CD4-positive, alpha-beta T cell treated with Interleukin-6 for 4 hours (primary cell): ENCODE measurements at places on chromosomes 11 and 22.

GRCh38 chr11:133171374-133171773, 360.9 kb downstream of the OPCML start:
- DNase-seq = no peak

DNA sequence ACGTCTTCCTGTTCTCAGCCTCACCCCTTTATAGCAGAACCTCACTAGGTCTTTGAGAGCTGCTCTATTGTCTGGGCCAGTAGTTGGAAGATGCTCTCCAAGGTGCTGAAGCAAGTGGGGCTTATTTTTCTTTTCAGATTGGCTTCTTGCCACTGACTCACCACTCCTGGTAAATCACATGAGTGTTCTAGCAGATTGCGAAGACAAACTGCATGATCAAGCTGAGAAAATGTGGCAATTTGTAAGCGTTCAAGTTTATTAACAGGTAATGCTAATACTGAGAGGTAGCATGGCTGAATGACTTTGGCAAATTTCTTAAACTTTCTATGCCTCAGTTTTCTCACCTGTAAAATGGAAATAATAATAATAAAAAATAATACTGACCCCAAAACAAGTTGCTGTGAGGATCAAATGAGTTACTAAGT, 59.2 kb downstream of the CACNG2 start:
- DNase-seq = no peak

DNA sequence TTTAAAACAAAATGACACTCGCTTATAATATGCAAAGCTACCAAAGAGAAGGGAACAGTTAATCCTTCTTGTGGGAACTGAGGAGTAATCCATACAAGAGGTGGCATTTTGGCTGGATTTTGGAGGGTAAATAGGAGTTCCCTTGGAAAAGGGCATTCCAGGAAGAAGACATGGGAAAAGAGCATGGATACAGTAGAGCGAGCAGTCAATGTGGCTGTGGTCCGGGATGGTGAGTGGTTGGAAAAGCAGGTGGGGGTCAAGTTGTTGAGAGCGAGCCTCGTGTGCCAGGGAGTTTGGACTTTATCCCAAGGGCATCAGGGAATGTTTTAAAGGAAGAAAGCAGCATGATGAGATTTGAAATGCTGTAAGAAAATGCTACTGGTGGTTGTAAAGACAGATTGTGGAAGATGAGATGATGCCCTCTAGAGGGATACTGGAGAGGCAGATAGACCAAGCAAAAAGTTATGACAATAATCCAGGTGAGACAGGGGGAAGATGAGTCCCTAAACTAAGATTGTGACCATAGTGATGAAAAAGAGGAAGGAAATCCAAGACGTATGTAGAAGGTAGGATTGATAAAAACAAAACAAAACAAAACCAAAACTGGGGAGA, 3.8 kb upstream of the MMP7 start:
- DNase-seq = no peak

GRCh38 chr11:45935349-45936064, 13.1 kb downstream of the LARGE2 start:
- no peak for DNase-seq

DNA sequence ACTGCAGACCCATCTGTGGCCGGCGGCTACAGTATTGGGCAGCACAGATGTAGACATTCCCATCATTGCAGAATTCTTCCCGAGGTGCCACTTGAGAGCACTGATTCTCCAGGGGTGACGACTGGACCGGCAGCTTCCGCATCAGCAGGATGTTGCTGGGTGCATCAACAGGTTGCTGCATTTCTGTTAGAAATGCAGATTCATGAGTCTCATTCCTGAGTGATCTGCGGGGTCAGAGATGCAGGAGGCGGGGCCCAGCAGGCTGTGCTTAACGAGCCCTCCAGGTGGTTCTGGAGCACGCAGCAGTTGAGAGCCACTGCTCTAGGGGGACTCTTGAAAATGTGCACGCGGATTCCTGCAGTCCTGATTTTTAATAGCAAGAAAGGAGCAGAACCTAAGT, 321.8 kb downstream of the TBC1D22A start:
- no peak for DNase-seq

- DNase-seq = no peak
Measured at GRCh38 chr11:75855206-75855605, 40.2 kb downstream of the UVRAG start.

- DNase-seq = no peak
Measured at GRCh38 chr22:35873426-35873825, 155.2 kb downstream of the RBFOX2 start.

GRCh38 chr11:72041364-72042063, 38.8 kb downstream of the NUMA1 start:
- peak; percentile 63 for DNase-seq

GRCh38 chr11:131773626-131774025, 403.2 kb downstream of the NTM start:
- no peak for DNase-seq

- DNase-seq = no peak
Measured at GRCh38 chr11:120740380-120740779, 228.8 kb downstream of the GRIK4 start.

DNA sequence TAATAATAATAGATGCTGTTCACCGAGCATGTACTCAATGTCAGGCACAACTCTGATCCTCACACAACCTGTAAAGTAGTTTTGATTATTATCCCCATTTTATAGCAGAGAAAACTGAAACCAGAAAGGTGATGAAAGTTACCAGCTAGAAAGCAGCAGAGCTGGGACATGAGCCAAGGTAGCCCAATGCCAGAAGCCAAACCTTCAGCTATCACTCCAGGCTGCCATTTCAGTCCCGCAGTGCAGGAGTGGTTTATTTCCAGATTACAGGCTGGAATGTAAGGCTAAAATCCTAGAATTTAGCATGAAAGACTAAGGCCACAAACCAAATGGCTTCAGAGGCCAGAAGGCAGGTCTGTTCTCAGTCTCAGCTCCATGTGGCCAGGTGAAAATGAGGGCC, 108.8 kb downstream of the TENM4 start:
- DNase-seq = no peak

DNA sequence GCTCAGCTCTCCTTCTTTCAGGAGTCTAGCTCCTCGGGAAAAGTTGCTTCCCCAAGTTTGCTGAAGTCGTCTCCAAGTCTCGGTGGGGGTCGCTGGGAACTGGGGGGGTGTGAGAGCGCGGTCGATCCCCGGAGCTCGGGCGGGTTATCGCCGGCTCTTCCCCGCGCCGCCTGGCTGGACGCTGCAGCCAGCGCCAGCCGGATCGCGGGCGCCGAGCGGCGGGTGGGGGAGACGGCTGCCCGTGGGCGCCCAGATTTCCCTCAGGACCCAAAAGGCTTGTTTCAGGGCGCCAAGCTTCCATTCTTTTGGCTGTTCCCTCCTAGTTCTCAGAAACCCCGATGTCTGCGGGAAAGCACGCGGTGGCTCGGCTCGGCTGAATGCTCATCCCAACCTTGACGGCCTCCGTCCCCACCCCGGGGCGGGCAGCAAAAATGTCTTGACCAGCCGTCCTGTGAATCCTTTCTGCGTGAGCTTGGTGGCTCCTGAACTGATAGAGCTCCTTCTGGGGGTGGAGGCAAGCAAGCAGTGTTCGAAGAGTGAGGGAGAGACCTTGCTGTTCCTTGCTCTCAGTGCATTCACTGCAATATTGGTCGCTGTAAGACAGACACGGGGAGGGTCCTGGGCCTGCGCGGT, 1.7 kb downstream of the ZBTB16 start:
- DNase-seq = peak; percentile 16

DNA sequence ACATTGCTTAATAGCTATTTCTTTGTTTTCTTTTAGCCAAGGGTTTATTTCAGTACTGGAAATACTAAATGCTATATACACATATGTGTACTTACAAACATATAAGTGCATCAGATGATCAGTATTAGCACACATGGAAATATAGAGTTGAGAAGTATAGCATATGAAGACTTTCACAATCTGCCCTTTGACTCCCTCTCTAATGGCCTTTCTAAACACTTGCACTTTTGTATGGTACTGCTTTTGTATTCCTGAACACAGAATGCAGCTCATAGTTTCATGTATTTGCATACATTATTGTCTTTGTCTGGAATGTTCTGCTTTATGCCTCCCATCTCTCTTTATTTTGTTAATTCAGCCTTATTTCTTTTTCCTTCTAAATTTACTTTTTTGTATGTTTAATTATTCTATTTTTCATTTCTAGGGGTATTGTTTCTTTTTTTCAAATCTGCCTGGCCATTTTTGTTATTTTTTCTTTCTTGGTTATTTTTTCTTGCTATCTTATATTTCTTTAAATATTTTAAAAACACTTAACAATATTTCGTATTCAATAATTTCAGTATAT, 28.8 kb downstream of the ACER3 start:
- DNase-seq = no peak

GRCh38 chr11:85953491-85954143, 98.4 kb downstream of the CCDC83 start:
- DNase-seq = no peak

- no peak for DNase-seq
Measured at GRCh38 chr11:115920841-115921480, 416.7 kb upstream of the CADM1 start.

- DNase-seq = no peak
Measured at GRCh38 chr22:27892811-27893210, 26.2 kb downstream of the PITPNB start.

- DNase-seq = no peak
Measured at GRCh38 chr11:122983438-122984185, 2.0 kb upstream of the BSX start.

- no peak for DNase-seq
Measured at GRCh38 chr11:8315463-8315862, 51.8 kb upstream of the LMO1 start.

GRCh38 chr11:108975641-108976071, 310.8 kb downstream of the DDX10 start:
- DNase-seq = no peak

GRCh38 chr11:108713076-108713790, 48.4 kb downstream of the DDX10 start:
- DNase-seq = no peak

DNA sequence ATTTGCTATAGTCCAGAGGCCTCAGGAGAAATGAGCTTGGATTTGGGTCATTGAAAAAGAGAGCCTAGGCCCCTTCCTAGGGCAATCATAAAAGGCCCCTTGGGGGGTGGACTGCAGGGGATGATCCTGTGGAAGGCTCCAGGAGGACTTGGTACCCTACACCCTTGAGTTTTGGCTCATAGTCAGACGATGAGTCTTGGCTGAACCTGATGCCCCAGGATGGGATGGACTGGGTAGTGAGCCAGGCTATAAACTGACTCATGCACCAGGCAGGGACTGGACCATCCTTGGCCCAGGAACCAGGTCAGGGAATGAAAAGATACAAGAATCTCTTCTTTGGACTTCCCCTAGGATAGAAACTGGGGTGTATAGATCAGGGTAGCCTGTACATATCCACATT, 54.2 kb downstream of the NAV2 start:
- DNase-seq = no peak

GRCh38 chr11:57230791-57231538, 6.1 kb downstream of the APLNR start:
- no peak for DNase-seq

DNA sequence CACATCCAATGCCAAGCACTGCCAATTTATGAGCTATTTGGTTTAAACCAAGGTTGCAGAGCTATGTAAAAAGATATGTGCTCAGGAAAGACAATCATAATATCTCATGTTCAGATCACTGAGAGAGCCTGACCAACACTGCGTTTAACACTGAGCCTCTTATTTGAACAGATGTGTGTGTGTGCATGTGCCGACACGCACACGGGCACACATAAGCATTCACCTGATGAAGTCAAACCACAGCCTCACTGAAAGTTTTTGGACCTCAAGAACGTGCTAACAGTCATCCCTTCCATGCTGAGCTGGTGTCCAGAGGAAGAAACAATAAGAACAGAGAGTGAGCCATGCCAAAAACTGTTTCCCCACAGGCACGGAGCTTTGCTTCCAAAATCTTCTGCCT, 23.4 kb downstream of the HPS4 start:
- DNase-seq = no peak

- DNase-seq = no peak
Measured at GRCh38 chr11:61489833-61490721, 18.5 kb upstream of the LRRC10B start.

DNA sequence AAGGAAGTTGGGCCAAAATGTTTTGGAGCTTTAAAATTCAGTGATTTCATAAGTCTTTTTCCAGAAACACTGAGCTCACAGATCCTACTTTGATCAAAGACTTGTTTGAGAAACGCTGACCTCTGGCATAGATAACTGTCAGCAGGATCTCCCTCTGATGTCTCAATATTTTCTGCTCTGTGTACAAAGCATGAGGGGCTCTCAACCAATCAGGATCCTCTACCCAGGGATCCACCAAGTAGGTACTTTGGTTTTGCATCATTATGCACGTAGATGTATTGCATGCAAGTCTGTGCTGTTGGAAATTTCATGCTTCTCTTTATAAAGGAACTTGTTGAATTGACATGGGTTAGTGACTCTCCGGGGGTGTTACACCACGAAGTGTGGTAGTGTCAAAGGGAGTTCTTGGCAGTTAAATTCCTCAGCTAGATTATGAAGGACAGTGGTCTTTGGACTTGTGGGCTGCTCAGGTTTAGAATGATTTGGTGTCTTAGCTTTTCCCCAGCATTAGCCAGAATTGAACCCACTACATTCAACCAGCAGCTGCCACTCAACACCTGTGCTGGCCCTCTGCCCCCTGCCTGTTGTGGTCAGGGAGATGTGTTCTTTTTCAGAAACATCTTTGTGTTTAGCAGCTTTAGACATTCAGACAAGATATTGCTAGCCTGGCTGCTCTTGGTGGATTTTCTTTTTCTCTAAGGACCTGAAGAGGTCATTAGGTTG, 1.7 kb upstream of the DIXDC1 start:
- DNase-seq = no peak

DNA sequence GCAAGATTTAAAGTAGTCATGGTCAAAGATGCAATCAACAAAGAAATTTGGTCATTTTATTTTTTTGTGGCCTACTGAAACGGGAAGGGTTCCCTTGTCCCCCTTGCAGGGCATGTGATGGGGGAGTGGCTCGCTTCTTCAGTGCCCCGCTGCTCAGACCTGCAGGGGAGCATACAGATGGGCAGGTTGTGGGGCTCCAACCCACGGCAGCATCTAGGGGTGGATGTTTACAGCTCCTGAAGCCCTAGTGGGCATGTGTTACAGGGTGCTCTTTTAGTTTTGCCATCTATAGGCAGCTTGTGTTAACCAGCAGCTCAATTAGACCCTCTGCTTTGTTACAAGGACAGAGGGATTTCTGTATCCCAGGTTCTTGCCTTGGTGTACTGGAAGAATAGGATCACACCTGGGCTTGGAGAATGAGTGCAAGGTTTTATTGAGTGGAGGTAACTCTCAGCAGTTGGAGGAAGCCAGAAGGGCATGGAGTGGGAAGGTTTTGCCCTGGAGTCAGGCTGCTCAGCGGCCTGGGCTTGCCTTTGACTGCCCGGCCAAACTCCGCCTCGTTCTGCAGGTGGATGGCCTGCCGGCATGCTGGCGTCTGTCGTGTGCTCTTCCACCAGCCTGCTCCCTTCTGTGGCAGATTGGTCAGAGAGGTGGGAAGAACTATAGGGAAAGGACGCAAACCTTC, 9.4 kb downstream of the GSTP1 start:
- no peak for DNase-seq

GRCh38 chr11:108669711-108670110, 4.8 kb downstream of the DDX10 start:
- no peak for DNase-seq
